ENCODE measurements at places on chromosomes 6 and 20.
A peak's percentile ranks its signal among the peaks of the same experiment; 100 is the strongest.

DNA sequence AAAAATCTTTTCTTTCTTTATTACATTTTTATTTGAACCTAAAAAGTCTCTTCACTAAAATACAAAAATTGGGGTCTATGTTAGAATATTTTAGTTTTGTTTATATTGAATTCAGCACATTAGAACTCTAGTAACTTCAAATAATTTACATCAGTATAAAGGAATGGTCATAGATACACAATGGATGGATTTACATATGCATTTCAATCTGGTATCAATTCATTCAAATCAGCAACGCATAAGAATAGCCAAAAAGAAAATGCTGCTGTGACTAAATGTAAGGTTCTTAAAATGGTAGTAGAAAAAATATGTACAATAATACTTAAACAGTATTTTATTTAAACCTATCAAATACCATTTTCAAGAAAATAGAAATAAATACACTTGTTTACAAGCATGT, 47.6 kb upstream of the MANEA start:
- DNase-seq = no peak

GRCh38 chr20:52888096-52888495, 84.1 kb upstream of the TSHZ2 start:
- DNase-seq = no peak

DNA sequence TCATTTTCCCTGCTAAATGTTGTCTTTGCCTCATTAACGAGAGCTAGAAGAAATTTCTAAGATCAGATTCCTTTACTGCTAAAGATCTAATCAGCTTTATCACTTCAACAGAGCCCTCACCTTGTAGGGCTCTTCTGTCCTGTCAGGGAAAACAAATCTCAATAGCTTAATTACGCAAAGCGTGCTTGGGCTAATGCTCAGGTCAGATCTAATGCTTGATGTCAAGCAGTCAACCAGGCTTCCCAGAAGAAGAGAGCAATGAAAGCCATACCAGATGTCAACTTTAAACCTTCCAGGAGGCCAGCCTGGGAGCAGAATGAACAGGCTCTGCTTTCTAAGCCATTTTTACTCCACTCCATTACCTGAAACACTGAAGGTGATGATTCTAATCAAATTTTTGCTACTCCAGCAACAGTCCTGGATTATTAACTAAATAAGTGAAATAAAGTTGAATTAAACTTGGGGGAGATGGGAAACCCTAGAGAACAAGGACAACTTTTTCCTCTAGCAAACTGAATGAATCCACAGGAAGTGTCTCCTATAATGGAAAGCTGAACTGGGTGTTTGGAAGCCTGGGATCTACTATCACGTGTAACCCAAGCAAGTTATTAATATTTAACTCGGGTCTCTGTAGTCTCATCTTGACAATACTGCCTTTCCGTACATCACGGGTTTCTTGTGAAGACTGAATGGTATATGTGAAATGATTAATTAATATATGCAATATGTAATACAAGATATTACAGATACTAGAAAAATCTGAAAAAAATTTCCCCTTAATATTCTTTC, 273.7 kb downstream of the PTPRK start:
- no peak for DNase-seq

- DNase-seq = no peak
Measured at GRCh38 chr6:21605166-21605565, 11.6 kb downstream of the SOX4 start.

DNA sequence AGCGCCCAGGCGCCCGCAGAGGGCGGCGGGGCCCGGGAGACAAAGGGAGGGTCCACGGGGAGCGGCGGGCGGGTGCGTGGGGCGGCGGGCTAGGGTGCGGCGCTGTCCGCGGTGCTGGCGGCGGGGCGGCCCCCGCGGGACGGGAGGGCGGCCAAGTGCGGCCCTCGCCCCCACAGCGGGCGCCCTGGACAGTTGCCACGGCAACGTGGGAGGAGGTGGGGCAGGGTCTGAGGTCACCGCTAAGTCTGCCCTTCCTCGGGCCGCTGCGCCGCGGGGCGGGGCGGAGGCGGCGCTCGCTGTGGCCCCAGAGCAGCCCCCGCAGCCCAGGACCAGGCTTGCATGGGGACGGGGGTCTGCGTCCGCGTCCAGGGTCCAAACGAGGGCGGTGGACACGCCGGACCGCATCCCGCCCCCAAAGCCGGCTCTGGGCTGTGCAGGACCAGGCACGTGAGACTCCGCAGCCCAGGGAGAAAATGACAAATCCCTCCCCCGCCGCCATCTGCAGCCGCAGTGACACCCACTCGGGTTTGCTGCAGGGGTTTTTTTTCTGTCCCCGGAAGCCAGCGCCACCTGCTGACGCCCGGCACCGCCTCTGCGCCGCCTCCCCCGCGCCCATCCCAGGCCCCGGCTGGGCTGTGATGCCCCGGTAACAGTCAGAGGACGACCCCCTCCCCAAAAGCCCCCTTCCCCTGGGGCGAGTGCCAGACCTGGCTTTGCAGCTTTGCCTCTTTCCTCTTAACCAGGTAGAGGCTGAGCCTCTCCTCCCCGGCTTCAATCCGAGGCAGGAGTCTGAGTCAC, 36.8 kb downstream of the YTHDF1 start:
- peak; percentile 73 for DNase-seq

DNA sequence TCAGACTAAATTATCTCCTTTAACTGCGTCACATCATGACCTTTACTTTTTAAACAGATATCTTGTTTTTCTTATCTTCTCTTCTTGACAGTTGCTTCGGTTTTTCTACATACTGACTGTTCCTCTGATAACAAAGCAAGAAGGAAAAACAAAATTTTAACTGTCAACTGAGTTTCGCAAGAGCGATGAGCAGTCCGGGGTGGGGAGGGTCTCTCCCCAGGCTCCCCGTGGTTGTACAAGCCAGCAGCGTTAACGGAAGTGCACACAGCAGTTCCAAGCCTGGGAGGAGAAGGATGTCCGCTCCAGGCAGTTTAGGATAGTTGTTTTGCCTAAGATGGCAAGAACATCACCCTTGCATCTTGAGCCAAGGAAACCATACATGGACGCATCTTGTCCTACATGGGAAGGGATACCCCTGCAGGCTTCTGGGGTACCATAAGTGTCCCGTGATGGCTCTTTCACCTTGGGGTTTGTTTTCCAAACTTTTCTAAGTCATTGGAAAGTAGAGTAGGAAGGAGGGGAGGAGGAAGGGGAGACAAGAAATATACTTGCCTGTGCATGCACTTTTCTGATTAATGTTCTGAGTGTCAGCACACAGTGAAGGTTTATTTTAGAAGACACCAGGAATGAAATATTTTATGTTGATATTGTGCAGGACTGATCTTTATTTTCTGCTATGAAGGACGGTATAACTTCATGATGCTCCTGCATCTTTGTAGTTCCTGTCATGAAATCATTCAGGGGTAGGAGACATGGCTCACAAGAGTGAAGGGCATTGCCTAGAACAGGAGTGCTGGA, 20.8 kb downstream of the SLC24A3 start:
- DNase-seq = no peak

DNA sequence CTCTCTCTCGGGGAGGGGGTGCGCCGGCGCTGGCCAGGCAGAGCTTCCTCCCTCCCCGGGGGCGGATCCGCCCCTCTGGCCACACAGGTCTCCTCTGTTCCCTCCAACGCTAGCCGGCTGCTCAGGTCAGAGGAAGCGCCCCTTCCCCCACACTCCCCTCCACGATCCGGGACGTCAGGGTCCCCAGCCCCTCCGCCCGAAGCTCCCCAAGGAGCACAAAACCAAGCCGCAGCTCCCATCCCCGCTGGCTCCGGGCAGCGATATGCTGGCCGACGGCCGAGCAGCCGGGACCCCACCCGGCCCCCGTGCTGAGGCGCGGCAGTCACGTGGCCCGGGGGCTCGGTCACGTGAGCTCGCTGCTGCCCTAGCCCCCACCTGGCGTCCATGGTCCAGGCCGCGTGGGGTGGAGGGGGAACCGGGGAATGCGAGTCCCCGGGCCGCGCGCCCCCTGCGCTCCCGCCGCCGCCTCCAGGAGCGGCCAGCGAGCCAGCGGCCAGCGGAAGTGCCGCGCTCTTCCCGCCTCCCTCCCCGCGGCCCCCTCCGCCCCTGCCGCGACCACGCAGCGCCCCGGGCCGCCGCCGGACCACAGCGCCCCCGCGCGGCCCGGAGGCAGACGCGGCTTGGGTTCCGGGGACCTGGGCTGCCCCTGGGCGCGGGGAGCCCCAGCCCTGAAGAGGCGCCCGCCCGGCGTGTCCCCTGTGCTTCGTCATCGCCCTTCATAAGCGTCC, at the start of gene SLC35B2:
SLC35B2 (minus strand) TSS at position 504 of the 728 bp plus-strand sequence; CDS start at position 386, 118 bp downstream.
- DNase-seq = peak; percentile 66

DNA sequence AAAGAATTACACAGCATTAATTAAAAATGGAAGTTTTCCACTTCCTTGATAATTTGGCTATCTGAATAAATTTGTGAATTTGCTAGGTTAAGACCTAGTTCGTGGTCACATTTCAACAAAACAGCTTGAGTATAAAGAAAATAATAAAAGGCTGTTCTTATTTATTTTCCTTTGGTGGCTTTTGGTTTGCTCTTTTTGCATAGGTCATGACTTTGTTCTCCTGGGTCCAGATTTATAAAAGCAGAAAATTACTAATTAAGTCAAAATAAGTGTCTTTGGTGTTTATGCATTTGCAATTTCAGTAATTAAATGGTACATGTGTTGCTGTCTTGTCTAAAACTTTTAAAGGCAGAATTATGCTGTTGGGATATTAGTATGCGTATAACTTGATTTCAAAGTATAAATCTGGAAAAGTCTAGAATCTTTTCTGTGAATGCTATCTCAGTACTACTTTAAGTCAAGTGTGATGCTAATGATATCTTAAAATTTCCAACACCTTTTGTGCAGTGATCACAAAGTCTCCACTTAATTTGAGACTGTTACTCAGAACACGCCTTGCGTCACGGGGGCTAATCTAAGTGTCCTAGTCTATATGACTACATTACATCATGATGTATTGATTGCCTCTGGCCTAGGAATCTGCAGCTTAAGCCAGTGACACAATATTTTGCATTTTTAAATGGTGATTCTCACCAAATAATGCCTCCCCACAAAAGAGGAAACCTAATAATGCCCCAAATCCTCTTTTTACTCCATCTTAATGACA, 41.0 kb downstream of the GNAS start:
- DNase-seq = peak; percentile 38

GRCh38 chr20:40685349-40685748, 3.7 kb downstream of the MAFB start:
- DNase-seq = no peak

DNA sequence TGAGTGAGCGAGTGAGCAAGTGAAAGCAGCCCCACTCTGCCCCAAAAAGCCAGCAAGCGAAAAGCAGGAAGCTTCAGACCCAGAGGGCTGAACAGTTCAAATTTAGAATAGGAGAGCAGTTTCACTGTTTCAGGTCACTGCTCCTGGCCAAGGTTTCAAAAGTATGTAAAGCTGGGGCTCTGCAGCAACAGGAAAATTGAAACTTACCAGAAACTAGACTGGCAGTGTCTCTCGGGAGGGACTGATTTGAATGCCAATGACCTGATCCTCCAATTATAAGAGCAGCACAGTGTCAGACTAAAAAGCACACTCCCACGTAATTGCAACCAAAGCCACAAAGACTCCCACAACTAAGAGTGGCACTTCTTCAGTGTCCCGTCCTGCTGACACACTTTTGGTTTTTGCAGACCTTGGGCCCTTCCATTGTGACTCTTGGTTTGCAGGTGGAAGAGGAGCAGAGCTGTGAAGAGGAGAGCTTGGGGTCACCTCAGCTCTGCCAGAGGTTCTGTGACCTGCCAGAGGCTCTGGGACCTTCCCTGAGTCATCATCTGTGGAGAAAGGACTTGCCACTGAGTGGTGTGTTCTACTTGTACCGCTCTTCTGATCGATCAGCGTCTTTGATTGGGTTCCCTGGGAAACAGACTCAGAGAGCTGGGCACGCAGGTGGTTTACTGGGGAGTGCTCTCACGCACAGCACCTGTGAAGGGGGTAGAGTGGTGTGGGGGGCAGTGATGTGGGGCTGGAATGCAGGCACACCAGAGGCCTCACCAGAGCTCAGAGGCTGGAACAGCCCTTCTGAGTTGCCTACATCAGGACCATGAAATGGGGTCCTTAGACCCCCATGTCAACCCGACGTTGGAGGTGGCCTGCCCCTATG, 52.7 kb upstream of the PTGIS start:
- no peak for DNase-seq

DNA sequence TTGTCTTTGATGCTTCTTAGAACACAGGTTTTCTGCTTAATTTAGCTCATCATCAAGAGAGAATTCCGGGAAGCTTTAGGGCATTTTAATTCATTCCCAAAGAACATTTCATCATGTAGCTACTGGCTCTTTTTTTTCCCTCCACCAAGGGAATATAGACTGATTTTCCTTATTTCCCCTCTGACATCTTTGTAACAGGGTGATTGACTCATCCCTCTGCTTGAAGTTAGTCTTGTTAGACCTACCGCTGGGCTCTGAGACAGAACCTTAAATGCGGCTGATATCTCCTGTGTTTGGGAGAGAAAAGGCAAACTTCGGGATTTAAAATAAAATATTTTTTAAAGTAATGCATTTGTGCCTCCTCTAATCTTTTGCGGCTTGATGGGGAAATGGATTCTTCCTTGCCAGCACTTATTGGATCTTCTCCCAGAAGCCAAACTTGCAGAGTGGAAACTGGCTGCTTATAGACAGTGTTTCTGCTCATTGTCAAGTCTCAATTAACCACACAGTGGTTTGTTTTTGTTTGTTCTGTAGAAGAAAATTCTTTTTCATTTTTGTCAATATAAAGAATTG, 272.7 kb upstream of the PLCB4 start:
- no peak for DNase-seq

GRCh38 chr6:44084231-44085014, 42.8 kb downstream of the MRPL14 start:
- no peak for DNase-seq

DNA sequence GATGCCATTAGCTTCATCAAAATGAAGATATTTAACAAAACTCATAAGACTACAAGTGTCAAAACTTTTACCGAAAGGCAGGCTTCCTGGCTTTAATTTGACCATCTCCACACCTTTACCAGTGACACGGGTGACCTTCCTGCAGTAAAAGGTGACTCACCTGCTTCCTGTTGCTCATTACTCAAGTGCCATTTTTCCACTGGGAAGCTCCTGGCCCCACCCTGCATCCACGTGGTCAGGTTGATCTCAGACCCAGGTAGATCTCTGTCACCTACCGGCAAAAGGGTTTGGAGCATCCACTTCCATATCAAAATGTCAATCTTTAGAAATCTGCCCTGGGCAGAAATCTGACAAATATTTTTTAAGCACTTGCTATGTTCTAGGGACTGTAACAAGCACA, 31.9 kb upstream of the CDH4 start:
- DNase-seq = no peak

GRCh38 chr20:18615020-18615650, 27.3 kb downstream of the DTD1 start:
- DNase-seq = no peak

Data from stimulated activated CD4-positive, alpha-beta T cell treated with anti-CD3 and anti-CD28 coated beads, Interleukin-4, amount 100 ng/mL, for 1 hour (primary cell).